PC-3 (cell line): ENCODE measurements at places on chromosomes 2 and 18. TPM values are rescaled to one million over a fixed set of nuclear protein-coding genes. Genes with fewer than 3 reads are reported as not detected.

DNA sequence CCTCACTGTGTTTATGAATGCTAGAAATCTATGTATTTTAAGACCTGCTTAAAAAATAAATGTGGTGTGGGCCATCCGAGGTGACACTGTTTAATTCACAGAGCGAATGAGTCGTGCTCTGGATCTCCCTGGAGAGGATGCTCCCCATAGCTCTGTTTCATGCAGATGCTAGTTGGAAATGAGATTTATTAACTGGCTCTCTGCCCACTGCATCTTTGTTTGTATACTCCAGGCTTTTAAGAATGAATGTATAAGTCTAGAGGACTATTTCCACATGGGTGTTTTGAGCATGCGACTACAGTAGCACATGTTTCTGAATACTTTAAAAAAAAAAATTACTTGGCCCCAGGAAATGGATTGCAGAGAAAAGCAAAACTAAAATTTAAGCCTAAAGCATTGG is 3.9 kb downstream of the MAPRE2 start:
- peaks cover 5% of the 10 kb centered on the region; the same call in 1 of the 2 replicates for H3K4me1 ChIP-seq
- no peak overlapping the region for H3K27ac ChIP-seq

- H3K36me3 ChIP-seq, result no peaks in the 10 kb centered on the region
- no peak overlapping the region for H3K27ac ChIP-seq
- DNase-seq, result peak; percentile 35
- no peak overlapping the region for H3K4me3 ChIP-seq
- no peaks in the 10 kb centered on the region for H3K4me1 ChIP-seq
Observed at GRCh38 chr2:50782543-50782942, 249.4 kb downstream of the NRXN1 start.

DNA sequence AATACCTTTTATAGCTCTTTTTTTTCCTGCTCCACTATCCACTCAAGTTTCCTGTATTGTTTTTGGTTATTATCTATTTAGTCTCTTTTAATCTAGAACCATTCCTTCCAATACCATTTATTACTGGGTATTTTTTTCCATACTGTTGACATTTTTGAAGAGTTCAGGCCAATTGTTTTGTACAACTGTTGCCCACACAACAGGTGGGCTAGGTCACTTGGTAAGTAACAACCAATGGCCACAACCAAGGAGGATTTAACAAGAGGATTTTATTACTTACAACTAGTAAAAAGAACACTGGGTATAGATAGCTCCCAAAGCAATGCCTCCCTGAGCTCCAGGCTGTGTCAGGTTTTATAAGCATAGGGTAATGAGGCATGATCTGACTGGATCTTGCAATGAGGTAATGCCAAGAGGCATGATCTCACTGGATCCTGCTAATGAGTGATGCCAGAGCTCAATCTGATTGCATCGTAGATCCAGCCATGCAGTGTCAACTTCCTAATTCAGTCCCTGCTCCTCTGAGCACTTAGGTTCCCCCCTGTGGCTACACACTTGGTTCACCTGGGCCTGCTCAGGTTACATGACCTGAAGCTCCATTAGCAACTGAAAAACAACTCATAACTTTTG is 7.1 kb upstream of the CEP68 start:
- DNase-seq, result no peak
- no peaks in the 10 kb centered on the region for H3K4me1 ChIP-seq
- H3K4me3 ChIP-seq, result no peak overlapping the region
- no peak overlapping the region for H3K27ac ChIP-seq

DNA sequence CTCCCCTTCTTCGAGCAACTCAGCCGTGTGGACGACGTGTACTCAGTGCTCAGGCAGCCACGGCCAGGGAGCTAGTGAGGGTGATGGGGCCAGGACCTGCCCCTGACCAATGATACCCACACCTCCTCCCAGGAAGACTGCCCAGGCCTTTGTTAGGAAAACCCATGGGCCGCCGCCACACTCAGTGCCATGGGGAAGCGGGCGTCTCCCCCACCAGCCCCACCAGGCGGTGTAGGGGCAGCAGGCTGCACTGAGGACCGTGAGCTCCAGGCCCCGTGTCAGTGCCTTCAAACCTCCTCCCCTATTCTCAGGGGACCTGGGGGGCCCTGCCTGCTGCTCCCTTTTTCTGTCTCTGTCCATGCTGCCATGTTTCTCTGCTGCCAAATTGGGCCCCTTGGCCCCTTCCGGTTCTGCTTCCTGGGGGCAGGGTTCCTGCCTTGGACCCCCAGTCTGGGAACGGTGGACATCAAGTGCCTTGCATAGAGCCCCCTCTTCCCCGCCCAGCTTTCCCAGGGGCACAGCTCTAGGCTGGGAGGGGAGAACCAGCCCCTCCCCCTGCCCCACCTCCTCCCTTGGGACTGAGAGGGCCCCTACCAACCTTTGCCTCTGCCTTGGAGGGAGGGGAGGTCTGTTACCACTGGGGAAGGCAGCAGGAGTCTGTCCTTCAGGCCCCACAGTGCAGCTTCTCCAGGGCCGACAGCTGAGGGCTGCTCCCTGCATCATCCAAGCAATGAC is 4.8 kb downstream of the CTDSP1 start:
- no peaks in the 10 kb centered on the region for H3K27me3 ChIP-seq
- DNase-seq, result no peak
- no peak overlapping the region for H3K27ac ChIP-seq
- no peak overlapping the region for H3K4me3 ChIP-seq

GRCh38 chr18:13375302-13376255 is 157.0 kb downstream of the LDLRAD4 start:
- no peak overlapping the region for H3K27ac ChIP-seq
- H3K27me3 ChIP-seq, result peaks cover 59% of the 10 kb centered on the region
- H3K36me3 ChIP-seq, result no peaks in the 10 kb centered on the region
- DNase-seq, result peak; percentile 78
- no peak overlapping the region for H3K4me3 ChIP-seq

- no peak overlapping the region for H3K27ac ChIP-seq
- no peak for DNase-seq
- H3K36me3 ChIP-seq, result no peaks in the 10 kb centered on the region
Observed at GRCh38 chr2:234378440-234378839, 118.4 kb downstream of the ARL4C start.

DNA sequence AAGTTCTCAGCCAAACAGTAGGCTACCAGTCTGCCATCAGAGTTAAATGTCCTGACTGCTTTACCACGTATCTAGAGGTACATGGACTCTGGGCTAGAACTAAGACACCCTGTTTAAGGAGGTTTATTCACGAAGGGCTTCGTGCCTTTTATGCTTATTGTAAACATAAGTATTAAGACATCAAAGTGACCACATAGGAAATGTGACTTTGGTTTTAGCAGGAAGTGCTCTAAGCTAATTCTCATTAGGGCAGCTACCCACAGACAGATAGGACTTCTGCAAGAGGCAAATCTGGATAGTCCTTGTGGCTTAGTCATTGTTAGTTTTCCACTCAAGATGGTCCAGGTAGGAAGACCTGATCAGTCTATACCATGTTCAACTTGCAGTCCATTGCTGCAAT is 233.3 kb upstream of the MGAT5 start:
- H3K27ac ChIP-seq, result no peak overlapping the region
- DNase-seq, result no peak
- H3K4me3 ChIP-seq, result no peak overlapping the region
- no peaks in the 10 kb centered on the region for H3K36me3 ChIP-seq
- H3K27me3 ChIP-seq, result peaks cover 9% of the 10 kb centered on the region; the same call in 1 of the 2 replicates

DNA sequence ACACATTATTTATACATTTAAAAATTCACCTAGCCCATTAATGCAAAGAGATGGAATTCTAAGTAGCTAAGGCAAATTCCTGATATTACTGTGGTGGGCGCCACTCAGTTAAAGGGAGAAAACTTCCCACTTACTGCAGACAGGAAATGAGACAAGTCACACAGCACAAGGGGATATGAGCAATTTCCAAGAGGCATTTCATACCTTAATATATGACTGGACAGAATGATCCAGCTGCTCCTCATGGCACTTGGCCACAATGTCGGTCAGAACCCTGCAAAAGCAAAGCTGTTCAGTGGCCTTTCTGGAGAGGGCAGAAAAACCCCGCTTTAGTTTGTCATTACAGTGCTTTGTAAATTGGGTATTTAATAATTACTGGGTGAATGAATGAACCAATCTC is 121.4 kb upstream of the CCDC195 start:
- H3K4me3 ChIP-seq, result no peak overlapping the region
- no peaks in the 10 kb centered on the region for H3K27me3 ChIP-seq
- H3K4me1 ChIP-seq, result peaks cover 13% of the 10 kb centered on the region
- DNase-seq, result peak; percentile 73

GRCh38 chr2:134232868-134233727 is 20.8 kb upstream of the MGAT5 start:
- H3K27ac ChIP-seq, result peak overlapping the region; percentile 56
- DNase-seq, result peak; percentile 87
- H3K4me3 ChIP-seq, result peak overlapping the region; percentile 4; the same call in 1 of the 2 replicates
- H3K36me3 ChIP-seq, result peaks cover 4% of the 10 kb centered on the region; the same call in 1 of the 2 replicates
- H3K4me1 ChIP-seq, result peaks cover 34% of the 10 kb centered on the region

DNA sequence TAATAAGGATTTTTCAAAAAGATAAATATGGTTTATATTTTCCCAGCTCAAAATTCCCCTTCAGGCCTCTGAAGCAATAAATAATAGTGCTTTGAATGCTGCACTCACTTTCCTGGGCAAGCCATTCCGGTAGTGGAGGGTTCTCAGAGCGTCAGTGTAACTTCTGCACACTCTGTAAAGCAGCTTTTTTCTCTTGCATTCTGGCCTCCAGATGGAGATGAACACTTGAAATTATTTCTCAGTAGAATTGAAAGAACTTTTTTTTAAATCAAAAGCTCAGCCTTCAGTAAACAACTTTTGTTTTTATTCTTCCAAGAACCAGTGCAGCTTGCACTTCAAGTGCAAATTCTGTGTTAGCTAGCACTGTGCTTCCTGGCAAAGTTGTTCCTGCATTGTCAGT is 281.1 kb upstream of the RAB12 start:
- DNase-seq, result no peak
- H3K4me3 ChIP-seq, result no peak overlapping the region
- no peak overlapping the region for H3K27ac ChIP-seq
- H3K36me3 ChIP-seq, result no peaks in the 10 kb centered on the region

- H3K27me3 ChIP-seq, result no peaks in the 10 kb centered on the region
- H3K4me1 ChIP-seq, result no peaks in the 10 kb centered on the region
- H3K27ac ChIP-seq, result no peak overlapping the region
- DNase-seq, result no peak
- no peak overlapping the region for H3K4me3 ChIP-seq
- H3K36me3 ChIP-seq, result no peaks in the 10 kb centered on the region
Observed at GRCh38 chr2:30280596-30281434, 49.5 kb downstream of the LBH start.

GRCh38 chr18:38033282-38033681 is 467.7 kb upstream of the CELF4 start:
- H3K36me3 ChIP-seq, result no peaks in the 10 kb centered on the region
- H3K4me1 ChIP-seq, result no peaks in the 10 kb centered on the region
- H3K27me3 ChIP-seq, result no peaks in the 10 kb centered on the region

- peaks cover 20% of the 10 kb centered on the region for H3K36me3 ChIP-seq
- H3K4me1 ChIP-seq, result peaks cover 15% of the 10 kb centered on the region
- H3K27ac ChIP-seq, result no peak overlapping the region
- DNase-seq, result no peak
Observed at GRCh38 chr2:54965425-54965824, 84.8 kb downstream of the RTN4 start.

DNA sequence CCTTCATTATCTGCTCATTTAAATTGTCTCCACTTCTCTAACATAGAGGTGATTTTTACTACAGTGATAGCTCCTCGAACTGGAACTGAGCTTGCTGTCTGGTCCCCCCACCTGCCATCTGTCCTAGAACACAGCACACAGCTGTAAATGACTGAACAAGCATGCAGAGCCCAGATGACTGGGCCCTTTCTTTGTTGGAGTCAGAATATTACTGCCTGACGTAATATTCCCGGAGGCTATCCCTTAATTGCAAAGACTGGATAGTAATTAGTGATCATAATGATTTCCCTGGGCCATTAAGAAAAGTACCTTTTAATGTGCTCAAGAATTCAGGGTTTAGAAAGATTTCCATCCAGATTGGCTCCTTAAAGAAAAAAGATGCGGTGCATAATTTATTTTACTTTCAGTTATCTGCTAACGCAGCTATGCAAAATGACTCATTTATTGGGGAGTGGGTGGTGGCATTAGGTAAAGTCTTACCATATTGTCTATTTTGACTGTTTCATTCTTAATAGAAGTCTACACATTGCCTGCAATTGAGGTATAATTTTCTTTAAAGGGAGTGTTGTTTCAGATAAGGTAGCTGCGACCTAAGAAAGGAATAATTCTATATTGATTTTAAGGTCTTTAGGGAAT is 84.4 kb downstream of the MAP4K4 start:
- no peak overlapping the region for H3K4me3 ChIP-seq
- H3K27me3 ChIP-seq, result no peaks in the 10 kb centered on the region
- H3K4me1 ChIP-seq, result peaks cover 4% of the 10 kb centered on the region; the same call in 1 of the 2 replicates
- DNase-seq, result no peak

DNA sequence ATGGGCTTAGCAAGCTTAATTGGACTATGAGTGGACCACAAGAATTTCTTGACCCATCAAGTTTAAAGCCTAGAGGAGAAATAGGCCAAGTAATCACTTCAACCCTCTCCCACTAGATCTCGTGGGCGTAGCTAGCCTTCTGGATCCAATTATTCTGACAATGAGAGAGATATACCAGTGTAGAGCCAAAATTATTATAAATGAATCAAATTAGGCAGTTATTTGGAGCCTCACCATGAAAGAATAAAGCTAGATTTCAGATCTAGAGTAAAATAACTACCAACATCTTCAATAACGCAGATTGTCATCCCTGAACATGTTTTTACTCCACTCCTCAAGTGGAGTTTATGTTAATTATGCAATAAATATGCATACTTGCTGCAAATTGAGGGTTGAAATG is 143.9 kb upstream of the CDH20 start:
- no peaks in the 10 kb centered on the region for H3K4me1 ChIP-seq
- DNase-seq, result no peak
- H3K27me3 ChIP-seq, result no peaks in the 10 kb centered on the region
- H3K27ac ChIP-seq, result no peak overlapping the region

- DNase-seq, result peak; percentile 43
- H3K27ac ChIP-seq, result no peak overlapping the region
- H3K36me3 ChIP-seq, result no peaks in the 10 kb centered on the region
- H3K4me1 ChIP-seq, result peaks cover 47% of the 10 kb centered on the region
Observed at GRCh38 chr18:28175930-28176697, 816 bp downstream of the CDH2 start.

CHST10 gene
- total RNA-seq, result 13.4 and 17.8 TPM in 2 replicates

NYAP2 gene
- total RNA-seq, result not detected in 2 replicates

UGT1A8 gene
- total RNA-seq, result 0.46 TPM in 1 of 2 replicates, not detected in the other

CGREF1 gene
- 18.7 and 22.6 TPM in 2 replicates for total RNA-seq

PELI1 gene
- 5.6 and 10.4 TPM in 2 replicates for total RNA-seq
